ENCODE measurements at places on chromosomes 5 and 9.
A peak's percentile ranks its signal among the peaks of the same experiment; 100 is the strongest.

- peak; percentile 39 for DNase-seq
These were observed 79.0 kb downstream of the TLR4 start for GRCh38 chr9:117782931-117783788.

- no peak for DNase-seq
These were observed 449.8 kb downstream of the ISL1 start for GRCh38 chr5:51832934-51833470.

DNA sequence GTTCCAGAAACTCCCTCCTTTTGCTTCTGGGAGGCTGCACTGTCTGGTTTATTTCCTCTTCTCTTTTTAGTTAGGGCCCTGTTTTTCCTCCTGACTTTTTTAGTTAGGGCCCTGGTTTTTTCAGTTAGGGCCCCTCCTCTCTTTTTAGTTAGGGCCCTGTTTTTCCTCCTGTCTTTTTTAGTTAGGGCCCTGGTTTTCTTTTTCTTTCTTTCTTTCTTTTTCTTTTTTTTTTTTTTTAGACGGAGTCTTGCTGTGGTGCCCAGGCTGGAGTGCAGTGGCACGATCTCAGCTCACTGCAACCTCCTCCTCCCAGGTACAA lies 15.1 kb downstream of the GSN start:
- DNase-seq: no peak

GRCh38 chr5:180600554-180601041 lies 9.3 kb upstream of the SCGB3A1 start:
- no peak for DNase-seq

DNA sequence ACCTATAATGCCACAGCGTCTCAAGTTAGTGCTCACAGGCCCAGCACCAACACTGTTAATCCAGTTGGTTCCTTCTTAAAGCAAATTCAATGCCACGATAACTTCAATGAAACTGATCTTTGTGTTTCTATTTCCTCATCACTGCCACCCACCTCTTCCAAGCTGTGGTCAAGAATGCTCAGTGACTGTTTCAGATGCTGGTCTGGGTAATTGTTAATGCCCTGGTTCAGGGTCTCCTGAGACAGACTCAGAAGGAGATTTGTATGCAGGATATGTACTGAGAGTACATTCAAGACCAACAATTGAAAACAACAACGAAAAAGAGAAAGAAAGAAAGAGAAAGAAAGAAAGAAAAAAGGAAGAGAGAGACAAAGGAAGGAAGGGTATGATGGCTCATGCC lies 505.3 kb downstream of the TLE4 start:
- DNase-seq: no peak

DNA sequence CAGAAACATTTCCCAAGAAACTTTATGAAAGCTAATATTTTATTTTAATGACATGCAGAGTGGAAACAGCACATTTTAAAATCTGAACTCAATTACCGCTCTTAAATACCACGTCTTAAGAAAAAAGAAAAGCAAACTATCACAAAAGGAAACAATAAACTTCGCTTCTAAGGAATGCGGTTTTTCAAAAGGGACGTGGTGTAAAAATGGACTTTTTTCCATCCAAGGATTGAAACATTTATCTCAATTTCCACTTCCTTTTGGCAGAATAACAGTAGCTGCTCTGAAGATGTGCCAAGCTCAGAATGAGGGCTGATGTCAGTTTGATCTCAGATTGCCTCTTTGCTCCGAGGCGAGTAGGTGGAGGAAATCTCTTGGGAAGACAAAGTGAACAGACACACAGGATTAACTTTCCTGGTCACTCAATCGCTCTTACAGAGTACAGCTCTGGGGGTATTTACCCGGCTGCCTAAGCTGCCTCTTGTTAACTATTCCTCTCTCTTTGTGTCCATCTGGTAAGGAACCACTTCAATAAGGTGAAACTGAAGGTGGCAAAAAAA lies 158.5 kb downstream of the TRPM6 start:
- DNase-seq: no peak

DNA sequence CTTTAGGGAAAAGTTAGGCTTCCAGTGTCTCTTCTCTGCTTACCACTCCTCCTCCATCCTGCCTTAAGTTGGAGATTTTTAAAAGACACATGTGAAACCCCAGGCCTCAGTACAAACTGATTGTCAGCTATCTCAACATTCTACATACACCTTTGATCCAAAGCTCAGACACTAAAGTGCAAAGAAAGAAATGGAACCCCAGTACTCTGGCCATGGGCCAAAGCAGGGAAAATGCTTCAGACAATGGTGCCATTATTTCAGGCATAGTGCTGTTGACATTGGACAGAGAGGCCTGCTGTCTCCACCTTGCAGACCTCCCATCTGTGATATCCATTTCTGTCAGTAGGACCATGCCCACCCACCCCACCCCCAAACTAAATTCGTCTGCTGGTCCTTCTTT lies 49.1 kb downstream of the G3BP1 start:
- DNase-seq: no peak

GRCh38 chr5:64971513-64971912 lies 202.8 kb downstream of the CWC27 start:
- DNase-seq: no peak

DNA sequence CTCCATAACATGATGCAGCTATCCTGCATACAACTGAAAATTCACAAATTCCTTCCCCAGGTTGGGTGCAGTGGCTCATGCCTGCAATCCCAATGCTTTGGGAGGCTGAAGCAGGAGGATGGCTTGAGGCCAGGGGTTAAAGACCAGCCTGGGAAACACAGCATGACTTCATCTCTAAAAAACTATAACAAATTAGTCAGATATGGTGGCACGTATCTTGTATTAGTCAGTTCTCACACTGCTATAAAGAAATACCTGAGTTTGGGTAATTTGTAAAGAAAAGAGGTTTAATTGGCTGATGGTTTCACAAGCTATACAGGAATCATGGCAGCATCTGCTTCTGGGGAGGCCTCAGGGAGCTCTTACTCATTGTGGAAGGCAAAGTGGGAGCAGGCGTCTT lies 56.4 kb upstream of the DAPK1 start:
- DNase-seq: no peak

DNA sequence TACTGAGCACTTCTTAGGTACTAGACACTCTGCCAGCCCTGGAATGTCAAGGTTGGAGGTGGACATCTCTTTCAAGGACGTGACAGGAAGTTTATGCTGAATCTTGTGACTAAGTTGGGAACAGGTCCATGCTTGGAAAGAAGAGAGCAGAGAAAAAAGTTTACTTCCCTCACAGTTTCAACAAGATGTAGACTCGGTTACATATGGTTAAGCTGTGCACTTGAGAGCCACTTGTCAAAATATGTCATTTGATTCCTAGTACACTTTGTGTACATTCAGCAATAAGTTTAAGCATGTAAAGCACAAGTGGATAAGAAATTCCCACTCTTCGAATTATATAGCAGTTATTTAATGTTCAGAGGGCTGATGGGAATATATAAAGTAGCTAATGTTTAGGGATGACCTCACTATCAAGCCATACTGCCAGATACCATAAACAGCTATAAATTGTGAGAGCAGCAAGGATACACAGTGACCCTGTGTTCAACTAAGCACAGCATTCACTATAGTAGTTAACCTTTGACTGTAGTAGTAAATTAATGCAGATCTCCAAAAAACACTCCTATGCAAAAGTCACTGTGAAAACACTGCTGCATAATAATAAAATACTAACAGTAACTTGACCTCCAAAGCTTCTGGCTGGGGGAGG lies 1944.6 kb upstream of the WWC1 start:
- no peak for DNase-seq

DNA sequence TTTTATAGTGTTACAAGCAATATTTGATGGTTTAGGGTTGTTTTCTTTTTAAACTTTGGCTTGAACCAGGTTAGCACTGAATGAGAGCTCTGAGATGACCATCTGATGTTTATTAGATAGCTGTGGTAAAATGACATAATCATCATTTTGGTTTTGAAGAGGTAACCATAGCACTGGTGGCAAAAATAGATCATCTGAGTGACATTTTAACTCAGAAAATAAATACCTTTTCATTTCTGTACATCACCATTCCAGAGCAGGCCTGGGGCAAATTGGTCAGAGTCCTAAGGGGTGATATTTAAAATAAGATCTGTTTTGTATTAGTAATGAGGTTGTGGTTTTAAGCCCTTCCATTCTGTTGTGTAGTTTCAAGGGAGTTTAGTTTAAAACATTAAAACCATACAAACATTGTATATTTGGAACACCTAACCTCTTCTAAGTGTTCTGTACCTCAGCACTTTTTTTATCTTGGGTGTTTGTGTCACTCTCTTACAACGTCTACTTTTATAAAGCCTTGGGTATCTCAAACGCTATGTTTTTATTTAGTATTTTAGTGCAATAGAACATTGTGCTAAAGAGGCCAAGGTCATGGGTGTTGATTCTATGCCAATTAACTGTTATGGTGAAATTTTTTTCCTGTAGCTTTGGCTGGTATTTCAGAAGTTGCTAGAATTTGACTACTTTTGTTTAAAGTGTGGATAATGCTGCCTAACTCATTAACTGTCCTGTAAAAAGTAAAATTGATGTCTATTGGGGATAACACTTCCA lies 166.1 kb downstream of the CD180 start:
- no peak for DNase-seq

GRCh38 chr9:132381966-132382541 lies 24.6 kb downstream of the TTF1 start:
- DNase-seq: no peak

Measured in activated CD4-positive, alpha-beta T cell treated with anti-CD3 and anti-CD28 coated beads for 4 hours (primary cell).